ENCODE measurements at places on chromosomes 6 and 20. TPM values are rescaled to one million over a fixed set of nuclear protein-coding genes. Genes with fewer than 3 reads are reported as not detected.

- ATAC-seq: no peak
Measured at GRCh38 chr6:125262016-125263013, 39.5 kb downstream of the HDDC2 start.

DNA sequence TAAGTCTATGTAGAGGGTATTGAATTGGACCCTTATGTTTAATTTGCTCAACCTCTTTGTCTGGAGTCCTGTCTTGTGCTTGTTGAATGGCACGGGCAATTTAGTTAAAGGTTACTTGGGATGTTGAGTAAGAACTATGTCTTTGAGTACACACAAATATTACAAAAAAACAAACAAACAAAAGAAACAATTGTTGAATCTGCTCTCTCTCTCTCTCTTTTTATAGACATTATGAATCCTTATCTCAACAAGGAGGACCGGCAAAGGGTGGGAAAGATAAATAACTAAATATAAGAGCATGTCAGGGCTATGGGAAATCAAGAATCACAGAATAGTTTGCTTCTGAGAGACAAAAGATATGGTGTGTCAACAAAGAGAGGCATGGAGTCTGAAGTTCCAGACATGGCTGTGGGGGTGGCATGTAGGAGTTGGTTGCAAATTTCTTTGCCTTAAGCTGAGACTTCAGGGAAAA lies 608.6 kb downstream of the UTRN start:
- no peak for ATAC-seq

DNA sequence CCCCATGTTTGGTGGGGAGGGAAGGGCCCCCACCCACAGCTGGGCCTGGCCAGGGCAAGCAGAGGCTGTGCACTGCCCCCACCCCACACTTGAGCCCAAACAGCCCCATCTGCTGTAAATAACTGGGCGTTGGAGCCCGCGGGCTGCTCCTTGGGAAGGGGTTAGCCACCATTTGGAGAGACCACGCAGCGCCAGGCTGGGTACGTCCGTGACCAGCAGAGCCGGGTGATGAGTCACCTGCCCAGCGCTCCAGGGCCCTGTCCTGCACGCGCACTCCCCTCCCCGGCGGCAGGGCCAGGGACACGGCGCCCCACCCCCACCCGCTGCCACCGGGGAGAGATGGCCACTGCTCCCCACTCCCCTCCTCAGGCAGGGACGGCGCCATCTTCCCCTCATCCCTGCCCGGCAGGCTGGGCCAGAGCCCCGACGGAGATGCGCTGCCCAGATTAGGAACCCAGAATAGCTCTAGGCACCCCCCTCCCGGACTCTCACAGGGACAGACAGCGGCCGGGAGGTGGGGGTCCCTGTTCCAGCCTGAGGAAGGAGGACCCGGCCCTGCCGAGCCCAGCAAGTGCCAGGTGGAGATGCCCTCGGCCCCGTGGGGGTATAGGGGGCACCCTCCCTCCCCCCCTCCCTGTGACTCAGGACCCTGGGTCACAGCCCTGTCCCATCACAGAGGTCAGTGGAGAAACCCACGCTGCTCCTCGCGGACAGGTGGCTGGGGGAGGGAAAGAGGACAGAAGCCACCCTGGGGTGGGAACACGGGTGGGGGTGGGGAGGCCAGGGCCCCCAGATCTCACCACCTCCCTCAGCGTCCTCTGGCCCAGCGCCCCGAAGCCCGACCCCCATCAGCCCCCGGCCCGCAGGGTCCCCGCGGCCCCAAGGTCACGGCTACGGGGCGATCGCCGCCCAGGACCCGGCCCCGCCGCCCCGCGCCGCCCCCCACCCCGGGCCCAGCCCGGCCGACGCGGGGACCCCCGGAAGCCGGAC lies 642 bp downstream of the EEF1A2 start:
- peak; percentile 33 for ATAC-seq

DNA sequence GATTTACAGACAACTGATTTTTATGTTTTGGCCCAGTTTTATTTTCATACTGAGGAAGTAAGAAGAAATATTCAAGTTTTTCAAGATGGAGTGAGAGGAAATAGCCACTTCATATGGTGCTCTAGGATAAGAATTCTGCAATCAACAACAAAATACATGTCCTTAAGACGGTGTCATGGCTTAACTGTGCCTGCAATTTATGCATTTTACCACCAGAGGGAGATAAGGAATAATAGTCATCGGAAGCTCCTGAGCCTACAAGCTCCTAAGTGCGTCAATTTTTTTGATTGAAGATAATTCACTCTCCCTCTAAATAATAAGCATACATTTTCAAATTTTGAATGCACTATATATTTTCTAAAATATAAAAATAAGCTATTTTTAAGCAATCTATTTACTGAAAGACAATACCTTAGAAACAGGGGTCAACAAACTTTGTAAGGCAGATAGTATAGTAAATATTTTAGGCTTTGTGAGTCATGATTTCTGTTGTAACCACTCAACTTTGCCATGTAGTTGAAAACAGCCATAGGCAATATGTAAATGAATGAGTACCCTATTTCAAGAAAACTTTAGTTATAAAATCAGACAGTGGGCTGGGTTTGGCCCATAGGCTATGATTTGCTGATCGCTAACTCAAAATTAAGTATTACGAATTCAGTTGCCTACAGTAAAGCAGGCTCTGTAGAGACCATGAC lies 230.9 kb upstream of the DTNBP1 start:
- ATAC-seq: peak; percentile 34

The RIMS4 gene
- total RNA-seq: not detected
